ENCODE measurements at places on chromosomes 3 and 15. TPM values are rescaled to one million over a fixed set of nuclear protein-coding genes. Genes with fewer than 3 reads are reported as not detected.

The SLCO2A1 gene
- 3.0 TPM for total RNA-seq

The KCNMB3 gene
- total RNA-seq: 6.6 TPM

The P2RY13 gene
- 2.3 TPM for total RNA-seq

The CATSPER2 gene
- total RNA-seq: 4.7 TPM

The GOLGA6A gene
- not detected for total RNA-seq

The TEX55 gene
- not detected for total RNA-seq

The MESP2 gene
- not detected for total RNA-seq

The TRH gene
- total RNA-seq: 0.16 TPM

The GABRA5 gene
- 0.85 TPM for total RNA-seq

The ONECUT1 gene
- total RNA-seq: 0.63 TPM

The UROC1 gene
- total RNA-seq: not detected

The INSYN1 gene
- total RNA-seq: 7.3 TPM

The CD200 gene
- total RNA-seq: 23.0 TPM

The SCN11A gene
- total RNA-seq: 11.8 TPM

The FGD5 gene
- 25.7 TPM for total RNA-seq

The AMT gene
- 6.7 TPM for total RNA-seq

The GOLGA6L10 gene
- 2.0 TPM for total RNA-seq

All from urinary bladder (tissue), 4 donors.